MG63 (cell line): ENCODE measurements at places on chromosomes 7 and 10. TPM values are rescaled to one million over a fixed set of nuclear protein-coding genes. Genes with fewer than 3 reads are reported as not detected.

GRCh38 chr7:5183155-5183554, 6.9 kb upstream of the WIPI2 start:
- DNase-seq: no peak

- no peak for DNase-seq
Measured at GRCh38 chr7:94133460-94133859, 129.3 kb upstream of the BET1 start.

DNA sequence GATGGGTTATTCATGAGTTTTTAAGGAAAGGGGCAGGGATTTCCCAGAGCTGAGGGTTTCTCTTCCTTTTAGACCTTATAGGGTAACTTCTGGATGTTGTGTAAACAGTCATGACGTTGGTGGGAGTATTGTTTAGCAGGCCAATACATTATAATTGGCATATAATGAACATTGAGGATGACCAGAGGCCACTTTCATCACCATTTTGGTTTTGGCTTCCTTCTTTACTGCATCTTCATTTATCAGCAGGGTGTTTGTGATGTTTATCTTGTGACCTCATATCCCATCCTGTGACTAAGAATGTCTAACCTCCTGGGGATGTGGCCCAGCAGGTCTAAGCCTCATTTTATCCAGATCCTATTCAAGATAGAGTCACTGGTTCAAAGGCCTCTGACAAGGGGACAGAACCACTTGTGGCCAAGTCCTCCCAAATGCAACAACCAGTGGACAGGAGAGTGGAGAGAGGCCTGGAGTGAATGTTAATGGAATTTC, 77.3 kb upstream of the RPA3 start:
- peak; percentile 17 for DNase-seq

DNA sequence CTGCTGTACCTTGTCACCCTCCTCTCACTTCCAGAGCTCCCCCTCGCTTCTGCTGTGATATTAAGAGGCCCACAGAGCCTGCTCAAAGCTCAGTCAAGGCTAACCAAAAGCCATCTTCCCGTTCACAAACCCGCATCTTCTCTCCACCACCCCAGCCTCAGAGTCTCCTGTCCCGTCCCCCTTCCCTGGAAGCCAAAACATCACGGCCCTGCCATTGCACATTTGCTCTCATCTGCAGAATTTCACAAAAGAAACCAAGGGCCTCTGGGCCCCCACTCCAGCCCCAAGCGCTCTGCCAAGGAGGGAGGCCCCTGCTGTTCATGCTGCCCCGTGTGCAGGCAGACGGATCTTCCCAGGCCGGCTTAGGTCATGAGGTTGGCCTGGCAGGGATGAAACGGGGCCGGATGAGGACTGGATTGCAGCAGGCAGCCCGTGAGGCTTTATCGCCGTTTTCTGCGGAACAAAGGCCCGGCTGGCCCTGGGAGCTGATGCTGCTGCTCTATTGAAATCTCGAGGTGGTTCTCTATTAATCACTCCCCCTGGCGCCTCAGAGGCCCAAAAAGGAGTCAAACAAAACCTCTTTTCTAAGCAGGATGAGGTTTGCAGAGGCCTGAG, 31.6 kb upstream of the FOXK1 start:
- no peak for DNase-seq

SCART1 gene
- 0.35 and 1.5 TPM in 2 replicates for total RNA-seq

- DNase-seq: no peak
Measured at GRCh38 chr7:26143298-26144048, 8.5 kb upstream of the NFE2L3 start.

ANKRD30A gene
- not detected in 2 replicates for total RNA-seq

- no peak for DNase-seq
Measured at GRCh38 chr10:108653531-108653930, 1269.8 kb downstream of the XPNPEP1 start.

MMP21 gene
- total RNA-seq: not detected in 2 replicates

- DNase-seq: no peak
Measured at GRCh38 chr10:106625751-106626150, 538.8 kb downstream of the SORCS1 start.

DNA sequence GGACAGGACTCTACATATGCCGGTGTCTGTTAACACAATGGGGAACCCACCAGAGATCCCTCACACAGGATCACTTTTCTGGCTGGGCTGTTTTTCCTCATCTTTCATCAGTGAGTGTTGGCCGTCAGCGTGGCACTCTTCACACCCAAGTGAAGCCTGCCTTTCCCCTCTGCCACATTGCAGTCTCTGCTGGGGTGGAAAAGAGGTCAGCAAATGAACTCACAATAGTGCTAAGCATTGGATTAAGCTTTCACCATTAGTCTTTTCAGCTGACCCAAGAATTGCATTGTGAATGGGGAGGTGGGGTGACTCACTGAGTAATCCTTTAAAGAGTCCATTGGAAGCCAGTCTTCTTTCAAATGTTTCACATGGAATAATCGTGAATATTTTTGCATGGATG, 143.0 kb downstream of the KIAA1217 start:
- DNase-seq: no peak

DNA sequence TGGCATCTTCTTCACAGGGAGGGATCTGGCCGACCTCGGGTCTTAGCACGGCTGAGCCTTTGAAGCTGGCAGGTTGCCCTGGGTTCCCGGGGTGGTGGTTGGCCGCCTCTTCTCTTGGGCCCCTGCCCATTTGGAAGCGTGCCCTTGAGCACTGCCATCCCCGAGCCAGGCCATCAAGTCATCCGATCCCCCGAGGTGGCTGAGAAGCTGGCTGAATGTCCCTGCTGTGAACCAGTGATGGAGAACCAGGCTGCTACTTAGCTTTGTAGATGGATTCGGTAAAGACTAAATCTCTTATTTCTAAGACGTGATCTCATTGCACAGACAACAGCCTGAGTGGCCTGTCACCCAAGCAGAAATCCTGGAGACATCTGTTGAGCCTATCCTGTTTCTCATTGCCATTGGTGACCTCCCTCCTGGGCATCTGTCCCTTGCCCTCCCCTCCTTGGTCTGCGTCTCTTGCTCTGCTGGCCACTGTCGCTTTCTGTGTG, 74.3 kb downstream of the GRK5 start:
- DNase-seq: peak; percentile 75

- no peak for DNase-seq
Measured at GRCh38 chr7:52925332-52925731, 110.1 kb upstream of the POM121L12 start.

DNA sequence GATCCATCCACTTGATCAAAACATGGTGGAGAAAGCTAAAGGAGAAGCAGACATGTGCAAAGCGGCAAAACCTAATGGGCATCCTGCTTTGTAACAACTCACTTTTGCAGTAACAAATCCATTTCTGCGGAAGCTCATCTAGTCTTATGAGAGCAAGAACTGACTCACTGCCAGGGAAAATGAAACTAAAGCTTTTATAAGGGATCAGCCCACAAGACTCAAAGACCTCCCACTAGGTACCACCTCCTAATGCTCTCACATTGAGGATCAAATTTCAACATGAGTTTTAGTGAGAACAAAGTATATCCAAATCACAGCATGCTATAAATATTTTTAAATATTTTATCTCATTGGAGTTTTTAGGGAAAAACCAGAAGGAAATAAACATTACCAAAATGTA, 120.1 kb upstream of the GNAI1 start:
- no peak for DNase-seq

PRSS37 gene
- total RNA-seq: not detected in 2 replicates

BCCIP gene
- total RNA-seq: 89.8 and 184 TPM in 2 replicates

- no peak for DNase-seq
Measured at GRCh38 chr7:84249656-84250055, 55.1 kb upstream of the SEMA3A start.

- no peak for DNase-seq
Measured at GRCh38 chr10:104582602-104582951, 58.5 kb upstream of the SORCS3 start.

SPDYE1 gene
- total RNA-seq: not detected in 2 replicates

TMEM176B gene
- total RNA-seq: 0.23 TPM in 1 of 2 replicates, not detected in the other

- no peak for DNase-seq
Measured at GRCh38 chr10:26087666-26088065, 128.9 kb upstream of the GAD2 start.

DNA sequence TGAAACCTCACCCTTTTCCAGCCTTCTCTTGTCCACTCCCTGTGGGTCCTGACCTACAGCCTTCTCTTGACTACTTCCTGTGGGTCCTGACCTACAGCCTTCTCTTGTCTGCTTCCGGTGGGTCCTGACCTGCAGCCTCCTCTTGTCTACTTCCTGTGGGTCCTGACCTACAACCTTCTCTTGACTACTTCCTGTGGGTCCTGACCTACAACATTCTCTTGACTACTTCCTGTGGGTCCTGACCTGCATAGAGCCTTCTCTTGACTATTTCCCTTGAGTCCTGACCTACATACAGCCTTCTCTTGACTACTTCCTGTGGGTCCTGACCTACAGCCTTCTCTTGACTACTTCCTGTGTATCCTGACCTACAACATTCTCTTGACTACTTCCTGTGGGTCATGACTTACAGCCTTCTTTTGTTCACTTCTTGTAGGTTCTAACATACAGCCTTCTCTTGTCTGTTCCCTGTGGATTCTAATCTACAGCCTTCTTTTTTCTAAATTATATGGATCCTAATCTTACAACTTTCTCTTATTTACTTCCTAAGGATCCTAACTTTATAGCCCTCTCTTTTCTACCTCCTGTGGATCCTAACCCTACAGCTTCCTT, 36.5 kb downstream of the C10orf71 start:
- DNase-seq: no peak

MRM2 gene
- 28.0 and 32.2 TPM in 2 replicates for total RNA-seq

- DNase-seq: no peak
Measured at GRCh38 chr10:125911990-125912389, 15.6 kb downstream of the FANK1 start.

MRPS24 gene
- 107 and 198 TPM in 2 replicates for total RNA-seq

DNA sequence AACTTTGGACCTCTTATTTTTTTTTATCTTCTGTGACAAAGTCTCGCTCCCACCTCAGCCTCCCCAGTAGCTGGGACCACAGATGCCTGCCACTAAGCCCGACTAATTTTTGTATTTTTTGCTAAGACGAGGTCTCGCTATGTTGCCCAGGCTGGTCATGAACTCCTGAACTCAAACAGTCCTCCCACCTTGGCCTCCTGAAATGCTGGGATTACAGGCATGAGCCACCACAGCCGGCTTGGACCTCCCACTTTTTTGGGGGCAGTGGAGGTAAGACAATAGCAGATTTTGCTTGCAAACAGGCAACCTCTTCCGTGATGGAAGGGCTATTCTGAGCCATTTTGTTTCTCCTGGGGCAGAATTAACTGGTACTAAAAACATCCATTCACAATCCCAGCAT, 1.2 kb upstream of the TRRAP start:
- DNase-seq: no peak

DNA sequence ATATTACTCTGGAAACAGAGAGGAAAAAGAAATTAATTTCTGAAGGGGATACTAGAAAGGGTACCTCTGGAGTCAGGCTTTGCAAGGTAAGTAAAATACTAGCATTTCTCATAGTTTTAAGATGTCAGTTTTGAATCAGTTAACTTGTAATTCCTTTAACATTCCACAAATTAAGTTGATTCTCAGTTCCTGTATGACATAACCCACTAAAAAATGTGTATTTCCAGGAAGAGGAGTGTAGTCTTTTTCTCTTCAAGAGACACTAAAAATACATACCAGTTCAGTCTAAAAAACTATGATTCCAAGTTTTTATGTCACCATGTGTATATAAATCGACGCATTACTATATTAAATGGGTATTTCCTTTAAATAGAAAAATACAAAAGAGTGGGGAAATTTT, 113.2 kb downstream of the CDK6 start:
- DNase-seq: no peak

DNA sequence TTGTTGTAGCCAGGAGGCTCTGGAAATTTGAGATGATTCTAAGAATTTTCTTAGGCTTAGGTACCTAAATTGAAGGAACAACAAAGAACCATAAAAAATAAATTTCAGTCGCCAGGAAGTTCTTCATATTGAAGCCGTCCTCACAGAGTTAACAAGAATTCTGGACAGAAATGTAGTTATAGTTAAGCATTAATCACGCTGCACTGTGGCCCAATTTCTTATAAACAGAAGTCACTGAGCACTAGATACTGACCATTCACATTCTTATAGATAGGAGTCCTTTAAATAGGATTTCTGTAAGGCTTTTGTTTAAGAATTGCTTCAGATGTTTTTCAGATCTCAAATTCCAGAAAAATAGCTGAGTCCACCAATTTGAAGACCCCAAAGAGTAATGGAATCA, 256.2 kb upstream of the PITRM1 start:
- no peak for DNase-seq

- no peak for DNase-seq
Measured at GRCh38 chr10:33746186-33746585, 411.7 kb upstream of the NRP1 start.

- DNase-seq: no peak
Measured at GRCh38 chr7:5667391-5667790, 114.1 kb downstream of the RNF216 start.

SMC3 gene
- 25.4 and 43.4 TPM in 2 replicates for total RNA-seq

ZNF107 gene
- total RNA-seq: 0.92 and 2.6 TPM in 2 replicates

VGF gene
- 0.63 TPM in 1 of 2 replicates, not detected in the other for total RNA-seq

AZGP1 gene
- not detected in 2 replicates for total RNA-seq

SFTPD gene
- total RNA-seq: not detected in 2 replicates

CTAGE15 gene
- total RNA-seq: not detected in 2 replicates

- DNase-seq: no peak
Measured at GRCh38 chr7:88339195-88339922, 32.7 kb upstream of the STEAP4 start.

MYL10 gene
- not detected in 2 replicates for total RNA-seq

GRCh38 chr7:125375942-125376341, 446.3 kb upstream of the POT1 start:
- no peak for DNase-seq

LRRD1 gene
- not detected in 2 replicates for total RNA-seq

GRCh38 chr7:157397731-157398691, 61.2 kb downstream of the DNAJB6 start:
- DNase-seq: no peak

- no peak for DNase-seq
Measured at GRCh38 chr10:115948465-115948864, 324.5 kb downstream of the GFRA1 start.
